ENCODE measurements at places on chromosomes 5 and 9.

- DNase-seq = no peak
Observed at GRCh38 chr9:93479726-93480125, 26.3 kb upstream of the FAM120AOS start.

- DNase-seq = no peak
Observed at GRCh38 chr9:109846776-109847175, 66.8 kb downstream of the PALM2AKAP2 start.

DNA sequence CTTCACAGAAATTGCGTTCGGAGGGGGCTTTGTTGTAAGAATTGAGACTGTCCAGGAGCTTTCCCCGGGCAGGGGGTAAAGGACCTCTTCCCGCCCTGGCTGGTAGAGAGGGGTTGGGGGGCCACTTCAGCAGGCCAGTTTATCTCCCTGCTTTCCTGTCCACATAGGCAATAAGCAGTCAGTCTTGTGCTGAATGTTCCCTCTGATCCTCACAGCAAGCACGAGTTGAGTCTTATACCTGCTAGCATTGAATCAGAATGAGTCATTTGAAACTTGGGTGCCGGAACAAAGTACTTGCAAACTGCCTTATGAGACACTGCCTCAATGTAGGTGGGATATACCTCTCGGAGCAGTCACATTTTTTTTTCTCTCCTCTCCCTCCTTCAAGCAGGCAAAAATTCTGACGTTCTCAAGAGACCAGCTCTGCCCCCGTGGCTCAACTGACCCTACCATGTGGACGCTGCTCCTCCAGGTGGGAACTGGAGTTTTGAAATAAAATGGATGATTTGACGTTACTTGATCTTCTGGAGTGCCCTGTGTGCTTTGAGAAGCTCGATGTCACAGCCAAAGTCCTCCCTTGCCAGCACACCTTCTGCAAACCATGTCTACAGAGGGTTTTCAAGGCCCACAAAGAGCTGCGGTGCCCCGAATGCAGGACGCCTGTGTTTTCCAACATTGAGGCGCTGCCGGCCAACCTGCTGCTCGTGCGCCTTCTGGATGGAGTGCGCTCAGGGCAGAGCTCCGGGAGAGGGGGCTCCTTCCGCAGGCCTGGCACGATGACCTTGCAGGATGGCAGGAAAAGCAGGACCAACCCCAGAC, 1.3 kb downstream of the SH3RF2 start:
- peak; percentile 53 for DNase-seq

GRCh38 chr9:70566751-70567150, 152.3 kb upstream of the KLF9 start:
- DNase-seq = no peak

GRCh38 chr5:37803487-37803886, 36.4 kb downstream of the GDNF start:
- DNase-seq = no peak

GRCh38 chr9:115360122-115360521, 242.2 kb upstream of the TNC start:
- DNase-seq = no peak

DNA sequence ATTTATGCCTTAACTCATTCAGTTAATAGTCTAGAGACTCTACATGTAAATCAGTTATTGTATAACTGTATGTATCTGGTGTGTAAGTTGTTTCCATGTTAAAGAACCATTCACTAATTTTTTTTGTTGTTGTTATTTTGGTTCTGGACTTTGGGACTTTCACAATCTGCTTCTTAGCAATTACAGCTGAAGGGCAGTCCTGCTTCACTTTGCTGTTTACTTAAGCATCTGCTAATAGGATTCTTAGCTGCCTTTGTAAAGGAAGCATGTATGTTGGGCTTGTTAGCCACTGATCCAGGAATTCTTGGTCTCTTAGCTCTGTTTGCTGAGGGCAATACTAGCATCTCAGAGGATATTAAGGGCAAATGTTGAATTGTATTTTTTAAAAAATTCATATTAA, 97.0 kb downstream of the FOCAD start:
- DNase-seq = no peak

DNA sequence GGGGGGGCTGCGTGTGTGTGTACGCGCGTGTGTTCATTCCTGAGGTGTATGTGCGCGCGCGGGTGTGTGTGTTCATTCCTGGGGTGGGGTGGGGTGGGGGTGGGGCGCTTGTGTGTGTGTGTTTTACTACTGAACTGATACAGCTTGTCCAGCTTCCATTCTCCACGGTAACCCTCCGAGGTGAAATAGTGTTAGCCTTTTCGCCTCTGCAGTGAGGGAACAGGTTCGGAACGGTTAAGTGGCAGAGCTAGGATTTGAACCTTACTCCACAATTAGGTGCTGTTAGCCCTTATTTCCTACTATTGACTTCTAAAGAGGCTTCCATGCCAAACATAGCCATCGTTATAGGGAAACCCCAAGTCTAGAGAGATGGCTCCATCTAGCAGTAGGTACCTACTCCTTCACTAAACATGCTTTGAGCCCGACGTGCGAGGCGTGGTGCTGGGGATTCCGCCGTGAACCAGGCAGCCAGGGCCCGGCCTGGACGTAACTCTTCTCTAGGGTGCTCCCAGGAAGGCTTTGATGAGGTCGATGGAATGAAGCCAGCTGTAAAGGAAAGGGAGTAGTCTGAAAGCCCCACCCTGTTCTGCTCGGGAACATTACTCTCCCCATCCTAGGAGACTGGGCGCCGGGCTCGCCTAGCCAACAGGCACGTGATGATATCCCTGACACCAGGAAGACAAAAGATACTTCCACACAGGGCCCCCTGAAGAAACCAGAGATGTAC, 782 bp upstream of the SKP1 start:
- no peak for DNase-seq

DNA sequence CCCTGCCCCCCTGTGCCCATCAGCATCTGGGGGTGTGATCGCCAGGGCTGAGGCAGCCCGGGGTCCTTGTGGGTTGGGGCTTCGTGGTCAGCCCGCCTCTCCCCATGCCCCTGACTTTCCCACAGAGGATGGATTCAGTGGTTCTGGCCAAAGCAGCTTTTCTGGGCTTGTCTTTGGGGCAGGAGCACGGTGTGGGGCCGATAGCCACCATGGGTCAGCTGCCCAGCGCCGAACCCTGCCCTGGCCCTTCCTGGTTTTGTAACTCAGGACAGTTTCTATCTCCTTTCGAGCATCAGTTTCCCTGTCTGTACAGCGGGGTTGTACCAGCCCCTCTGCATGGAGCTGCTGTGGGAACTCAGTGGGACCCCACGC, 77.1 kb downstream of the HMCN2 start:
- DNase-seq = no peak
